ENCODE measurements at places on chromosomes 5 and 9. TPM values are rescaled to one million over a fixed set of nuclear protein-coding genes. Genes with fewer than 3 reads are reported as not detected.

The BAAT gene
- total RNA-seq, result not detected

The RGP1 gene
- 21.9 TPM for total RNA-seq

The PCDHA6 gene
- not detected for total RNA-seq

The NUTM2G gene
- total RNA-seq, result not detected

The PCDHGB5 gene
- total RNA-seq, result 0.22 TPM

The GDA gene
- not detected for total RNA-seq

- DNase-seq, result no peak
- H3K4me1 ChIP-seq, result no peaks in the 10 kb centered on the region
- H3K27ac ChIP-seq, result no peak overlapping the region
- no peaks in the 10 kb centered on the region for H3K36me3 ChIP-seq
- no peak overlapping the region for H3K4me3 ChIP-seq
Observed at GRCh38 chr5:148177207-148177606, 8.9 kb downstream of the SPINK14 start.

DNA sequence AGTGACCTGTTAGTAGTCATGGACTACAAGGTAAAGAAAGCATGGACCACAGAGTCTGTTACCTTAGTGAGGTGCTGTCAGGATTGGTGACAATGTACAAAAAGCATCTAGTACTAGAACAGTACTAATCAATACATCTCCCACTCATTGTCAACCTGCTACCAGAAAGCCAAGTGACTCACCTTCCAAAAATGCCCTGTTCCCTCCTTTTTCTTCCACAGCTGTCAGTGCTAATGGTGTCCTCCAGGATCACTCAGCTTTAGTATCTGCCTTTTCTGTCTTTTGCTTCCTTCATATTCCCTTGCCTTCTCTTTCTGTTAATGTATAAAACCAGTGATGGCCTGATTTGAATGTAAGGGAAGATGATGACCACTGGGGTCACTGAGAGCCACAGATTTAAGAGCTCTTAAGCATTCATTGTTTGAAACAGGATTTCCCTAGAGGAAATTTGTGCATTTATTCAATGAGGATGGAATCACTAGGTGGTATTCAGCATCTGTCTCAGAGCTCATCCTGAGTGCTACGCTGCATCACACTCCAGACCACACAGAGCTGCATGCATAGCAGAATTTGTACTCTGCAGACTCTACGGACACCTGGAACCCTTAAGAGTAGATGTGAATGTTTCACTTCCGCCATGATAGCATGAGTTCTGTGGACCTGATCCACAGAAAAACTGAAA lies 71.0 kb downstream of the SV2C start:
- no peak overlapping the region for H3K27ac ChIP-seq
- no peaks in the 10 kb centered on the region for H3K27me3 ChIP-seq
- DNase-seq, result no peak
- H3K4me3 ChIP-seq, result no peak overlapping the region
- no peaks in the 10 kb centered on the region for H3K4me1 ChIP-seq

DNA sequence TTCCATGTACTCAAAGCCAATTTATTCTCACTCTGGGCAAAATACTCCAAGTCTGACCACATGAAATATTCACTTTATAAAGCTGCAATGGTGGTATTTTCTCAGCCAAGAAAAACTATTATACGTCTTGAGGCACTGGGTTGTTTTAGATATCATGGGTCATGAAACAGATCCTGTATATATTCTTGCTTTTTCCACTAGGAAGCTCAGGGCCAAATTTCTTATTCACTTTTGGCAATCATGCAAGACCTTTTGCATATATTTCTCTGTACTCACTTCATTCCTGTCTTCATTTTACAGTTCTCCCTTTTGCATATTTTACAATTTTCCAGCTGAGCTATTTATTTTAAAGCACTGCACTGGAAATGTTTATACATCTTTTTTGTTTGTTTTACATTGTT lies 49.8 kb downstream of the GABBR2 start:
- no peak overlapping the region for H3K4me3 ChIP-seq
- H3K27ac ChIP-seq, result no peak overlapping the region
- no peak for DNase-seq
- H3K36me3 ChIP-seq, result no peaks in the 10 kb centered on the region
- H3K27me3 ChIP-seq, result no peaks in the 10 kb centered on the region

- H3K4me1 ChIP-seq, result no peaks in the 10 kb centered on the region
- no peak overlapping the region for H3K27ac ChIP-seq
- DNase-seq, result no peak
- H3K4me3 ChIP-seq, result no peak overlapping the region
- no peaks in the 10 kb centered on the region for H3K36me3 ChIP-seq
Observed at GRCh38 chr5:116178925-116179324, 94.1 kb downstream of the COMMD10 start.

GRCh38 chr5:158324236-158324635 lies 465.3 kb upstream of the CLINT1 start:
- DNase-seq, result no peak
- H3K27me3 ChIP-seq, result no peaks in the 10 kb centered on the region
- no peak overlapping the region for H3K4me3 ChIP-seq
- no peaks in the 10 kb centered on the region for H3K36me3 ChIP-seq

- H3K27ac ChIP-seq, result no peak overlapping the region
- no peak for DNase-seq
- no peaks in the 10 kb centered on the region for H3K27me3 ChIP-seq
- no peak overlapping the region for H3K4me3 ChIP-seq
- no peaks in the 10 kb centered on the region for H3K36me3 ChIP-seq
Observed at GRCh38 chr5:27652505-27652904, 614.1 kb upstream of the CDH9 start.

DNA sequence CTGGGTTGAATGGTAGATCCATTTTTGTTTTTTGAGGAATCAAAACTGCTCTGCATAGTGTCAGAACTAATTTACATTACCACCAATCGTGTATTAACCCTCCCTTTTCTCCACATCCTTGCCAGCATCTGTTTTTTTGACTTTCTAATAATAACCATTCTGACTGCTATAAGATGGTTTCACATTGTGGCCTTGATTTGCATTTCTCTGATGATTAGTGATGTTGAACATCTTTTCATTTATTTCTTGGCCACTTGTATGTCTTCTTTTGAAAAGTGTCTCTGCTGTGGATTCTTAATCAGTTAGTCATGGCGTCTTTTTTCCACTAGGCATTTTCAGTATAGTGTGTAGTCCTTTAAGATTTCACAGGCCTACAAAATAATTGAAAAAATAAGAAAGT lies 2144.3 kb upstream of the C9orf72 start:
- H3K36me3 ChIP-seq, result no peaks in the 10 kb centered on the region
- DNase-seq, result no peak
- no peaks in the 10 kb centered on the region for H3K27me3 ChIP-seq
- no peak overlapping the region for H3K4me3 ChIP-seq

- H3K27ac ChIP-seq, result no peak overlapping the region
- no peaks in the 10 kb centered on the region for H3K27me3 ChIP-seq
- no peaks in the 10 kb centered on the region for H3K36me3 ChIP-seq
- H3K4me1 ChIP-seq, result no peaks in the 10 kb centered on the region
Observed at GRCh38 chr5:27388755-27389154, 350.4 kb upstream of the CDH9 start.

- H3K27me3 ChIP-seq, result no peaks in the 10 kb centered on the region
- DNase-seq, result no peak
- H3K4me3 ChIP-seq, result no peak overlapping the region
- H3K36me3 ChIP-seq, result no peaks in the 10 kb centered on the region
- H3K4me1 ChIP-seq, result no peaks in the 10 kb centered on the region
Observed at GRCh38 chr5:148352696-148353095, 17.3 kb downstream of the SPINK9 start.

- no peak for DNase-seq
- H3K4me3 ChIP-seq, result no peak overlapping the region
- H3K4me1 ChIP-seq, result no peaks in the 10 kb centered on the region
Observed at GRCh38 chr9:116842658-116843057, 155.6 kb downstream of the TRIM32 start.

DNA sequence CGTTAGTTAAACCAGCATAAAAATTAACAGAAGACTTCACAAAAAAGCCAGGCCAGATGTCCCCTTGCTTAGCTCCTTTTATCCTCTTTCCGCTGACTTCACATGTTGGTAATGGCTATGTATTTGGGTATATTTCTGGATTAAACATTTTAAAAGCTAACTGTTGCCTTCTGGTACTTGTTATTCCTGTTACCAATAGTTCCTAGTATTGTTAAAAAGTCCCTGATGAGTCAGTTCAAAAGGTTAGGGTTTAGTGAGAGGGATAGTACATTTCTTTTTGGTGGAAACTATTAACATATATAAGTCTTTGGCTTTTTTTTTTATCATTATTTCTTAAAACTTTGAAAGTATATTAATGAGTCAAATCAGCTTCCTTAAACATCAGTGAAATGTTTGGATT lies 103.2 kb upstream of the ELL2 start:
- DNase-seq, result no peak
- no peaks in the 10 kb centered on the region for H3K4me1 ChIP-seq
- H3K27ac ChIP-seq, result no peak overlapping the region
- no peaks in the 10 kb centered on the region for H3K27me3 ChIP-seq
- H3K36me3 ChIP-seq, result no peaks in the 10 kb centered on the region

- H3K4me1 ChIP-seq, result no peaks in the 10 kb centered on the region
- H3K4me3 ChIP-seq, result no peak overlapping the region
- no peak for DNase-seq
- H3K27me3 ChIP-seq, result no peaks in the 10 kb centered on the region
- H3K27ac ChIP-seq, result no peak overlapping the region
Observed at GRCh38 chr9:656926-657568, 184.4 kb upstream of the DMRT1 start.

- no peaks in the 10 kb centered on the region for H3K4me1 ChIP-seq
- no peaks in the 10 kb centered on the region for H3K27me3 ChIP-seq
- DNase-seq, result no peak
- no peaks in the 10 kb centered on the region for H3K36me3 ChIP-seq
- H3K4me3 ChIP-seq, result no peak overlapping the region
- no peak overlapping the region for H3K27ac ChIP-seq
Observed at GRCh38 chr5:54156577-54156976, 153.8 kb downstream of the ARL15 start.

- DNase-seq, result no peak
- no peaks in the 10 kb centered on the region for H3K36me3 ChIP-seq
- no peak overlapping the region for H3K27ac ChIP-seq
- H3K27me3 ChIP-seq, result no peaks in the 10 kb centered on the region
- no peaks in the 10 kb centered on the region for H3K4me1 ChIP-seq
Observed at GRCh38 chr5:123976379-123977033, 464.5 kb downstream of the CSNK1G3 start.

DNA sequence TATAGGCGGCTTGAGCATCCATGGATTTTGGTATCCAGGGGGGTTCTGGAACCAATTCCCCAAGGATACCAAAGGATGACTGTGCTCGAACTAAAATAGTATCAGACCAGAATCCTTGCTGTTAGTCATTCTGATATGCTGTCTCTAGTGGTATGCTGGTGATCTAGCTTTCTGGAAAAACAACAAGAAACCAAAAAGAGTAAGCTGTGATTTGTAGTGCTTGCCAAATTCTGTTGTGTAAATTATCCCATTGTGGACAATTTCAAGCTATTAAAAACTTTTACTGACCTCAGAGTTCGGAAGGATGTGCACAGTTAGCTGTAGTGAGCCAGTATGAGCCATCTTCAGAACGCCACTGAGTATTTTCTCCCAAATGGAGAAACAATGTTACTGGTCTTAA lies 99.0 kb upstream of the FBN2 start:
- no peak overlapping the region for H3K4me3 ChIP-seq
- no peaks in the 10 kb centered on the region for H3K36me3 ChIP-seq
- no peak overlapping the region for H3K27ac ChIP-seq
- H3K4me1 ChIP-seq, result no peaks in the 10 kb centered on the region
- DNase-seq, result no peak

Data from CD8-positive, alpha-beta memory T cell (primary cell).